ENCODE measurements at places on chromosomes 5 and 9. TPM values are rescaled to one million over a fixed set of nuclear protein-coding genes. Genes with fewer than 3 reads are reported as not detected.

HSPB3 gene
- not detected for total RNA-seq

ZNF366 gene
- total RNA-seq, result not detected

ANKRD18B gene
- not detected for total RNA-seq

ACTBL2 gene
- total RNA-seq, result not detected

FOXD4L3 gene
- total RNA-seq, result 0.22 TPM

FOXD4L6 gene
- 0.30 TPM for total RNA-seq

NPR3 gene
- 1.2 TPM for total RNA-seq

DNA sequence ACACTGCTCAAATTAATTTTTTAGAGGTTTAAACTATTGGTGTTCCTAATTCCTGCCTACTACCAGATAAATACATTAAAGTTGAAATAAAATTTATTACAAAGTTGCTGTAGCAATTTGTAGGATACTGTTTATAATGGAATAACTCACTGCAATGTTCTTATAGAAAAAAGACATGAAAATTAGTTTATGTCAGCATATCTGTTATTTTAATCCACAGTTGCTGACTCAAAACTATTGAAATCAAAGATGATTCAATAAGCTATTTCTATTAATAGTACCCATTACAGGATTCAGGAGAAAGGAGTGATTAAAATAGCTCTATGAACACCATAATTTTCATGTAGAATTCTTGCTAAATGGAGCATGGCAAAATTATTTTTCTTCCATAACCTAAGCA, 764.4 kb upstream of the NUDT12 start:
- no peak for DNase-seq

GRCh38 chr9:125887172-125887571, 140.0 kb downstream of the PBX3 start:
- no peak for DNase-seq

- no peak for DNase-seq
Measured at GRCh38 chr5:166962461-166962860, 1329.0 kb upstream of the WWC1 start.

- no peak for DNase-seq
Measured at GRCh38 chr9:123002754-123003153, 30.7 kb upstream of the GPR21 start.

DNA sequence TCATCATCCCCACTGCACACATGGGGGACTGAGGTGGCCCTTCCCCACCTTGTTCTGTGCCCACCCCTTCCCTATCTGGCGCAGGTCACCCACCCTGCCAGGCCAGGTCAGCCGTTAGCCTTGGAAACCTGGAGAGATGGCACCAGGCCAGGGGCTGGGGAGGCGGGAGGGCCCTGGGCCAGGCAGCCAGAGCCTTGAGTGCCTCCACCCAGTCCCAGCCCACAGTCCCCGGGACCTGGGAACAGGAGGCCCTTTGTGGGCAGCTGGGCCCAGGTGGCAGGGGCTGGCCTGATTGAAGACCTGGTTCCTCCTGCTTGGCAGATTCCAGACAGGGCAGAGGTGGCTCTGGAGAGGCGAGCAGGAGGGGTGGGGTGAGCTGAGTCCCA, 70.6 kb downstream of the LRSAM1 start:
- DNase-seq, result no peak

- no peak for DNase-seq
Measured at GRCh38 chr5:113087976-113088514, 111.4 kb downstream of the DCP2 start.

- DNase-seq, result peak; percentile 47
Measured at GRCh38 chr5:143417503-143418139, 14.1 kb upstream of the NR3C1 start.

GRCh38 chr5:61622156-61622555, 290.1 kb downstream of the ZSWIM6 start:
- no peak for DNase-seq

- DNase-seq, result no peak
Measured at GRCh38 chr9:79116041-79116440, 455.7 kb upstream of the TLE4 start.

GRCh38 chr5:144028058-144028457, 142.4 kb downstream of the YIPF5 start:
- DNase-seq, result no peak

GRCh38 chr5:122081541-122081940, 3.5 kb upstream of the LOX start:
- DNase-seq, result no peak

DNA sequence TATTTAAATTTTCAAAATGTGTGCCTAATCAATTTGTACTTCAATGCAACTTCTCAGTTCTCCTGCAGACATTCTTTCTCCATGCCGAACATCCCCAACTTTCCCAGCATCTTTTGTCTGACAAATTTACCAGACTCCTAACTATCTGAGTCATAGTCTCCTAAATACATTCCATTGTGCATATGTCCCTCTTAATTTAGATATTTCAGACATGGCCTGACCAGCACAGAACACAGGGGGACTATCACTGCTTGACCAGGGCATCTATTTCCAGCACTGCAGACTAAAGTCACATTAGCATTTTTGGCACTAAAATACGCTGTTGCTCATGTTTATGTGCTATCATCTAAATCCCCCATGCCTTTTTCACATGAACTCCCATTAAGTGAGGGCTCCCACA, 71.9 kb downstream of the ITGA1 start:
- DNase-seq, result no peak

DNA sequence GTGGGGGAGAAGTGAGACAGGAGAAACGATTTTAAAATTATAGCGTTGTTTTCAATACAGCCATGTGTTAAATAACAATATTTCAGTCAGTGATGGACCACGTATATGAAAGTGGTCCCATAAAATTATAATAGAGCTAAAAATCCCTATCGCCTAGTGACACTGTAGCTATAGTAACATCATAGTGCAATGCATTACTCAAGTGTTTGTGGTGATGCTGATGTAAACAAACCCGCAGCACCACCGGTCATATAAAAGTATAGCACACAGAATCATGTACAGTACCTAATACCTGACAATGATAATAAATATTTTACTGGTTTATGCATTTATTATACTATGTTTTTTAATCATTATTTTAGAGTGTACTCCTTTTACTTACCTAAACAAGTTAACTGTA, 407.4 kb upstream of the SEMA6A start:
- DNase-seq, result no peak

DNA sequence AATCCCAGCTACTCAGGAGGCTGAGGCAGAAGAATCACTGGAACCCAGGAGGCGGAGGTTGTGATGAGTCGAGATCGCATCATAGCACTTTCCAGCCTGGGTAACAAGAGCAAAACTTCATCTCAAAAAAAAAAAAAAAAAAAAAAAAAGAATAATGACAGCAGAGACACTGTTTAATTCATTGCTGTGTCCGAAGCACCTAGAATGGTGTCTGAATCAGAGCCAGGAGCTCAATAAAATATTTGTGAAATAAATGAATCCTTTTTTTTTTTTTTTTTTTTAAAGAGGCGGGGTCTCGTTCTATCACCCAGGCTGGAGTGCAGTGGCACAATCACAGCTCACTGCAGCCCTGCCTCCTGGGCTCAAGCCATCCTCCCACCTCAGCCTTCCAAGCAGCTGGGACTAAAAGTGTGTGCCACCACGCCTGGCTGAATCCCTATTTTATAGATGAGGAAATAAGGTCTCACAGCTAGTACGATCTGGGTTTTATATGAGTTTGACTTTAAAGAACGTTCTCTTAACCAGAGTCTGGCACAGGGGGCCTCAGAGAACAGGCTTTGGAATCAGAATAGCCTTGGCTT, 47.8 kb downstream of the THOC3 start:
- DNase-seq, result no peak

DNA sequence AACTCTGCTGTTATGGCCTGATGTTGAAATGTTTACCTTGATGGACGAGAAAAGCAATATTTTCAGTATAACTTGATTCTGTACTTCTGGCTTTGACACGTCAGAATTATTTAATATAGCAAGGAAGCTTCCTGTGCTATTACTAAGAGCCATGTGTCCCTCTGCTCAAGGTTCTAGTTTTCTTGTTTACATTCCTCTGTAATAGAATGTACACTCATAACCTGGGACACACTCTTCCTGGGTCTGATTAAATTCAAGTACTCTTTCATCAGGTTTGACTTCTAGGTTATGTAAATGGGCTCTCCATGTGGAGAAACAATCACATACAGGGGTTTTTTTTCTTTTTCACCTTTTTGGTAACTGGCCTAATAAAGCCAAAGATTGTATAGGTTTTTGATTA, 33.1 kb downstream of the GTF3C4 start:
- no peak for DNase-seq

- DNase-seq, result no peak
Measured at GRCh38 chr5:82422751-82423181, 144.6 kb upstream of the RPS23 start.

GRCh38 chr9:131815970-131816873, 76.3 kb upstream of the RAPGEF1 start:
- DNase-seq, result no peak

DNA sequence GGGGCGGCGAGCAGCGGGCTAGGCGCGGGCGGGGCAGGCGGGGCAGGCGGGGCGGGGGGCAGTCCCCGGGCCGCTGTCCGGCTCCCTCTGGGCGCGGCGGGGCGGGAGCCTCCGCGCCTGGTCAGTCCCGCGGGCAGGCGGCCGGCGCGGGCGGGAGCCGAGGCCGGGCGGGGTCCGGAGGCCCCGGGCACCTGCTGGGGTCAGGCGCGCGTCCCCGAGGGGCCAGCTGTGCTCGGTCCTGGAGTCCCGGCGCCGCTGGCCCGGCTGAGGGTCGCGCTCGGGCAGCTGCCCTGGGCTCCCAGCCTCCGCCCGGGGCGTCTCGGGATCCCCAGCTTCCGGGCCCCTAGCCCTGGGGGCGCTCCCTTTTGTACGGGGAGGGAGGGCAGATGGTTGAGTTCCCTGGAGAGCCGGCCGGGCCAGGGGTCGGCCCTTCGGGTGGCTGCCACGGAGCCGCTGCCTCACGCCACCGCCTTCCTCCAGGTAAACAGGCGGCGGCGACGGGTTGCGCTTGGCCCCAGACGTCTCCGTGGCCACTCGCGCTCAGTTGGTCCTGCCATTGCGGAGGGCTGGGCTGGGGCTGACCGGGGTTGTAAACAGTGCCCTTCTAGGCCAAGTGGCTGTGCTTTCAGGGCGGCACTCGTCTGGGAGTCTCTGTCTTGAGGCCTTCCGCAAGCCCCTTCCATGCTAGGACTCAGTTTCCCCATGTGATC, 473 bp downstream of the ZBTB34 start:
- DNase-seq, result peak; percentile 45

DNA sequence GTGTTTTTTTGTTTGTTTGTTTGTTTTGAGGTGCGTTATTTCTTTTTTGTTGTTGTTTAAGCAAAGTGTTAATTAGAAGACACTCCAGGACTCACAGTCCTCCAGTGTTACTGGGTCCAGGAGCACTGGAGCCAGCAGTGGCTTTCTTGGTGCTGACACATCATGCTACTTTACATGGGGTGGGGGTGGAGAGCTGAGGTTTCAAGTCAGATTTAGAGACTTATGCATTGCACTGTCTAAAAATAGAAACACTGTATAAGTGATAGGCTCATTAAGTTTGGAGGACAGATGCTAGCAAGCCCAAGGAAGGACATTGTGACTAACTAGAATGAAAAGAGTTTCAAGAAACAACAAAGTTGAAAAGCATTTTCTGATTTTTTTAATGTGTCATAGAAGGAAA, 2209.2 kb downstream of the MAT2B start:
- no peak for DNase-seq

DNA sequence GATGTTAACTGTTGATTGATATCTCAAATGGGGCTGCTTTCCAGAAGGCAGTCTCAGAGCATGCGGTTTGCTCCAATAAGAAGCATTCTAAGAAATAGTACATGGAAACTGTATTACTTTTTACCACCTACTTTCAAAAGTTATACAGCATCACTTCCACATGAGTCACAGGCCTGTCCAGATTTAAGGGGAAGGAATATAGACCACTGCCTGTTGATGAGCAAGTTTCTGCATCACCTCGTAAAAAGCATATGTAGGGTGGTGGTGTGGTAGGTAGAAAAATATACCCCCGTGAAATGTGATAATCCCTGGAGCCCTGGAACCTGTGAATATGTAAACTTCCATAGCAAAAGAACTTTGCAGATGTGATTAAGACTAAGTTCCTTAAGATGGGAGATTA, 816.6 kb upstream of the CDH6 start:
- DNase-seq, result no peak

- no peak for DNase-seq
Measured at GRCh38 chr5:138038826-138039225, 5.9 kb upstream of the FAM13B start.

GRCh38 chr9:128406848-128407391, 13.7 kb upstream of the CERCAM start:
- DNase-seq, result no peak

GRCh38 chr5:21862986-21863385, 990.2 kb downstream of the CDH12 start:
- no peak for DNase-seq

DNA sequence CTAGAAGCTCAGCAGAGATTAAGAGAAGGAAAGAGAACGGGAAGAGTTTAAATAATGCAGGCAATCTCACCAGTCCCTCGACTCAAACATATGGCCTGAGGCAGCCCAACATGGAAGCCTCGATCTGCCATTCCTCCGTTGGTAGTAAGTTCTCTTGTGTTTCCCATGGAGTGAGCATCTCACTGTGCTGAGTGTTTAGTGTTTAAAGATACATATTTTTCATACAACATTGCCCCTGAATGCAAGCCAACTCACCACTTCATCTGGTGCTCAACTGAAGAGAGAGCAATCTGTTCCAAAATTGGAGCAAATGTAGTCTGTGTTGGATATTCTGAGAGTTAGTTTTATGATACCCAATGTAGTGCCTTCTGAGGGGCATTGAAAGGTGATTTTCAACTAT, 171.5 kb upstream of the ATP10B start:
- no peak for DNase-seq

DNA sequence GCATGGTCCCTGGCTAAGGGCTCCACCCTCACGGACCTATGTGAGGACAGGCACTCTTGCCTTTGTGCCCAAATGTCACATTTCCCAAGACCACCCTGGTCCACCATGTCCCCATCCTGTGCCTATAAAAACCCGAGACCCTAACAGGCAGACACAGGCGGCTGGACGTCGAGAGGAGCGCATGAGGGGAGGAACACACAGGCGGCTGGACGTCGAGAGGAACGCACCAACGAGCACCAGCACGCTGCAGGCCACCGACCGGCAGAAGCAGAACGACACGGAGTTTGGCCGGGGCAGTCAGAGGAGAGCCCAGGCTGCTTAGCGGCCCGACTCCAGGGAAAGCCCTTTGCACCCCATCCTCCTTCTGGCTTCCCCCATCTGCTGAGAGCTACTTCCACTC, 119.9 kb downstream of the ADAMTS2 start:
- DNase-seq, result no peak

- DNase-seq, result peak; percentile 61
Measured at GRCh38 chr9:93908591-93909241, 46.4 kb downstream of the BARX1 start.

- DNase-seq, result no peak
Measured at GRCh38 chr5:138240650-138241385, 27.7 kb upstream of the CDC23 start.

DNA sequence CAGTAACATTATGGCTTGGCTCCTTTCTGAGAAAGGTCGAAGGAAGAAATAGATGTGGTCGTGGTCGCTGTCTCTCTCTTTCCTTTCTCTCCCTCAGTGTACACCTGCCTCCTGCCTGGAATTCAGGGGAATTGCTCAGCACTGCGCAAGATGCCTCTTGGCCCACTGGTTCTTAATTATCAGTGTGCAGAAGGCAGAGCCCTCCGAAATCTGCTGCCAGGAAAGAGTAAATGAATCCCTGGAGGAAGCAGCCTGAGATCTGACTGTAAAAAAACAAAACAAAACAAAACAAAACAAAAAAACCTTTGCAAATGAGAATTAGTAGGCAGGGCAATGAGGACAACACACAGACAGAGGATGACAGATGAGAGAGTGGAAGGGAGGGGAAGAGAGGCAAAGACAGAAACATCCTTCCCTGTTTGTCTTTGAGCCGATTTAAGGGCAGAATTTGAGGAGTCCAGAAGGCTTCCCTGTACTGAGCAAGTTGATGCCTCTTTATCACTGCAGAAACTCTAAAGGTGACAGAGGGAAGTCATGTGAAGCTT, 113.8 kb upstream of the PUM3 start:
- DNase-seq, result no peak

Data from Karpas-422 (cell line).